A673 (cell line): ENCODE measurements at places on chromosomes 11 and 22. TPM values are rescaled to one million over a fixed set of nuclear protein-coding genes. Genes with fewer than 3 reads are reported as not detected.

GRCh38 chr11:117226388-117227385, 5.2 kb downstream of the PCSK7 start:
- no peak overlapping the region for H3K27ac ChIP-seq
- DNase-seq, result peak; percentile 90
- peaks cover 3% of the 10 kb centered on the region for H3K36me3 ChIP-seq
- H3K4me1 ChIP-seq, result peaks cover 20% of the 10 kb centered on the region
- no peaks in the 10 kb centered on the region for H3K27me3 ChIP-seq

GRCh38 chr11:1869427-1870325, 16.8 kb downstream of the LSP1 start:
- H3K36me3 ChIP-seq, result no peaks in the 10 kb centered on the region
- H3K4me1 ChIP-seq, result no peaks in the 10 kb centered on the region
- no peak overlapping the region for H3K4me3 ChIP-seq
- H3K27me3 ChIP-seq, result peaks cover 75% of the 10 kb centered on the region

PHRF1 gene
- 40.2 and 43.0 TPM in 2 replicates for total RNA-seq

- no peaks in the 10 kb centered on the region for H3K36me3 ChIP-seq
- H3K27me3 ChIP-seq, result no peaks in the 10 kb centered on the region
- DNase-seq, result no peak
- H3K4me3 ChIP-seq, result no peak overlapping the region
- no peak overlapping the region for H3K27ac ChIP-seq
- H3K4me1 ChIP-seq, result peaks cover 14% of the 10 kb centered on the region
These were observed 29.2 kb upstream of the UPB1 start for GRCh38 chr22:24465975-24466374.

WBP2NL gene
- 0.24 TPM in 1 of 2 replicates, not detected in the other for total RNA-seq

DNA sequence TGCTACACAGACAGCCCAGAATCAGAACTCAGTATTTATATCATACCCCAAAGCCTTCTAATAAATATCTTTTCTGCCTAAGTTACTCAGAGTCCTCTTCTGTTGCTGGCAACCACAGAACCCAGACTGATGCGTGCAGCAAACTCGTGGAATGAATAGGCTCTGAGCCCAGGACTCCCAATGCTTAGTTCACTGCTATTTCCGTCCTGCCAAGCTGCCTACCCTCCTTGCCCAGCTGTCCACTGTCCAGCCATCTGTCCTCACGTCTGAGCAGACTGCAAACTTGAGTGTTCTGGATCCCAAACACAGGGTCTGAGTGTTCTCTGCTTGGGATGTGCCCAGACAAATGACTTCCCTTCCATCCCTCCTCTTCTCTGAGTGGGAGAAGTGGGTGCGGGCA, 19.4 kb downstream of the PTPN5 start:
- no peak for DNase-seq
- H3K4me3 ChIP-seq, result no peak overlapping the region
- H3K36me3 ChIP-seq, result no peaks in the 10 kb centered on the region
- H3K27ac ChIP-seq, result no peak overlapping the region
- H3K4me1 ChIP-seq, result no peaks in the 10 kb centered on the region

DNA sequence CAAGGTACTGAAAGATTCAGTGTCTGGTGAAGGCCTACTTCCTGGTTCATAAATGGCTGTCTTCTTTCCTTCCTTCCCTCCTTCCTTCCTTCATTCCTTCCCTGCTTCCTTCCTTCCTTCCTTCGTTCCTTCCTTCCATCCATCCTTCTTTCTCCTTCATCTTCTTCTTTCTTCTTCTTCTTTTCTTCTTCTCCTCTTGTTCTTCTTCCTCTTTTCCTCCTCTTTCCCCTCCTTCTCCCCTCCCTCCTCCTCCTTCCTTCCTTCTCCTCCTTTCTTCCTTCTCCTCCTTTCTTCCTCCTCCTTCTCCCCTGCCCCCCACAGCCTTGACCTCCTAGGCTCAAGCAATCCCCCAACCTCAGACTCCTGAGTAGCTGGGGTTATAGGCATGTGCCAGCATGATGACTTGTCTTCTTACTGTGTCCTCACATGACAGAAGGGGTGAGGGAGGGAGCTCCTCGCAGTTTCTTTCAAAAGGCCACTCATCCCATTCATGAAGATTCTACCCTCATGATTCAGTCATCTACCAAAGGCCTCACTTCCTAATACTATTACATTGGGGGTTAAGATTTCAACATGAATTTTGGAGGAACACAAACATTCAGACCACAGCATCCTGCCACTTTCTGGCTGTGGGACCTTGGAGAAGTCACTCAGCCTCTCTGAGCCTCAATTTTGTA, 22.6 kb upstream of the CCDC134 start:
- no peak overlapping the region for H3K4me3 ChIP-seq
- no peaks in the 10 kb centered on the region for H3K27me3 ChIP-seq
- no peak overlapping the region for H3K27ac ChIP-seq
- no peaks in the 10 kb centered on the region for H3K36me3 ChIP-seq
- H3K4me1 ChIP-seq, result no peaks in the 10 kb centered on the region

PTGDR2 gene
- total RNA-seq, result 0.09 and 0.17 TPM in 2 replicates

DNA sequence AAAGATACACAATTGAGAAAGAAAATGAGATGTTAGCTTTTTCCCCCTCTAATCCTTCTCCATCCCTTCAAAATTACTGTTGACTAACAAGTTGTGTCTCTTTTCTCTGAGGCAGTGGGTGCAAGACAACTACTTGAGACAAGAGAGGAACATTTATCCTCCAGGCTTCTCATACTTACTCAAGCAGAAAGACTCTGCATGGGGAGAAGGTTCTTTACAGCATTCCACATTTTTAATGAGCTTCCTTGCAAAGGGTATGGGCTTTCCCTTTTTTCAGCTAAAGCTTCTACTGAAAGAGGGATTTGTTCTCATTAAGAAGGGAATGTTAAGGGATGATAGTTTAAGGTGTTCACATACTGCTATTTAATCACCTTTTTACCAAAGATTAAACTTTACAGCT, 47.8 kb downstream of the PAX6 start:
- no peaks in the 10 kb centered on the region for H3K27me3 ChIP-seq
- H3K4me1 ChIP-seq, result peaks cover 37% of the 10 kb centered on the region
- H3K4me3 ChIP-seq, result no peak overlapping the region
- no peak overlapping the region for H3K27ac ChIP-seq
- no peaks in the 10 kb centered on the region for H3K36me3 ChIP-seq
